ENCODE measurements at places on chromosomes 16 and 17.

DNA sequence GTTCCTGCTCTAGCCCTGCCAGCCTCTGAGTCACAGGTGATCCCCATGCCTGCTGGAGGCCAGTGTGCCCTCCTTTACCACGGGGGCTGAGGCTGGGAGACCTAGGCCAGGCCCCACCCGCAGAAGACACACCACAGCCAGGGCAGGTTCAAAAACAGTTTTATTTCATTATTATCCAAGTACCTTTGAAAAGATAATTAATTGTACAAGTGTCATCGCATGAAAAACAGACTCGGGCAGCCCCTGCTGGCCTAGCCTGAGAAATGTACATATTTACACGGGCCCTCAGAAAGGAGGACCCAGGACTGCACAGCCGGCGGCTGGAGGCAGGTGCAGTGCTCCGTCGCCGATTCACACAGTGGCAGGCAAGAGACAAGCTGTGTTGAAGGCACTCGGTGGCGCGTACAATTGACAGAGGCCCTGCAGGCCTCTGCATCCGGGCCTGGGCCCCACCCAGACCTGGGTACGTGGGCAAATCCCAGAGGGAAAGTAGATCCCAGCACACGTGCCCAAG, 4.4 kb downstream of the PDIA2 start:
- DNase-seq, result no peak

DNA sequence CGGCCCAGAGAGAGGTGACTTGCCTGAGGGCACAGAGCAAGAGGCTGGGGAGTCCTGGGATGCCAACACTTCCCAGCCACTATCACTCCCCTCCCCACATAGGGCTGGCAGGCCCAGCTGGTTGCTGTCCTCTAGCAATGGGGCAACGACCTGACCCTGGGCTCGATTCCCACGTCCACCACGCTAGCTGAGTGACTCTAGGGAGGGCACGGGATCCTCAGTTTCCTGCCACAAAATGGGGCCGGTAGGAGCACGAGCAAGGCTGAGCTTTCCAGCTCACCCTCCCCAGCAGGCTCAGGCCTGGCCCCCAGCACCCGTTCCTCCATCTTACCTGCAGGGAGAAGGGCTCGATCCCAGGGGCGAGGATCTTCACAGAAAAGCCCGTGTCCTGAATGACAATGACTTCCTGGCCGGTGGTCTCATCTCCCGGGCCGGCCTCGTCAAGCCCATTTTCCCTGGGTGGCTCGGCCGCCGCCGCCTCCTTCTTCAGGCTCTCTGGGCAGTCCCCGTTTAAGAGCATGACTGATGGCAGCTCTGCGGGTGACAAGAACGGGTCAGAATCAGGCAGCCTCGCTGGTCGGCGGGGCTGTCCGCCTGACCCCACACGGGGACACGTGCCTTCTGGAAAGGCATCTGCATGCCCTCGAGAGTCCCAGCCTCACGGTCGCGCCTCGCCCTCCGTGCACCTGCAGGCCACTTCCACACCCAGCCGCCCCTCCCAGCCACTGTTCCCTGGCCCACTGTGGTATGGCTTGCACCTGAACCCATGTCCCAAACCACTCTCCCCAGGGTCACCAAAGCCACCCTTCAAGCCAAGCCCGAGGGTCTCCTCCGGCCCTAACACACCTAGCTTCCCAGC, 7.3 kb downstream of the CLUH start:
- no peak for DNase-seq

- DNase-seq, result no peak
Observed at GRCh38 chr16:8943001-8943763, 20.5 kb downstream of the USP7 start.

GRCh38 chr17:21523497-21524210, 147.5 kb downstream of the KCNJ12 start:
- DNase-seq, result no peak

DNA sequence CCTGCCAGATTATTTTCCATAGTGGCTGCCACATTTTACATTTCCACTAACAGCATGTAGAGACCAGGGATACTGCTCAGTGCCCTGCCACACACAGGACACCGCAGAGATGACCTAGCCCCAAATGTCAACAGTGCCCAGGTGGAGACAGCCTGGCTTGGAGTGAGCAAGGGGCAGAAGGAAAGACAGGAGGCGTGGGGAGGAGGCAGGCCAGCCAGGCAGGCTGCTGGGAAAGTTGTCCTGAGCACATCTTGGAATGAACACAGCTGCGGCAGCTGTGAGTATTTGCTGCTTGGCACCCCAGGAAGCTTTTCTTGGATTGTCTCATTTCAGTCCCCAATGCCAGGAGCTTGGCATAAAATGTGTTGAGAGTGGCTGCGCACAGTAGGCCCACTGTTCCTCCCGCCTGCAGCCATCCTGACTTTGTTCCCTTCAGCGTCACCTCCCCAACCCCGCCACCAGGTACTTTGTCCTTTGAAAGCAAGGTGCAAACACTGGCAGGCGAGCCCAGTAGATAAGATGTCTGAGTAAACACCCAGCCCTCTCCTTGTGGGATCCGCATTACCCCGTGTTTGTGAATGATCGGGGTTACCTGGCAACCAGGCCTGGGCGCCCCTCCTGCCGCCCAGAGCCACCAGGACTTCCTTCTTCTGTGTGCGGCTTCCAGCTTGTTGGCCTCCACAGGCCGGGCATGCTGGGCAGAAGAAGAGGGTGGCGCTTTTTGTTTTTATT, 114.0 kb downstream of the CMIP start:
- DNase-seq, result peak; percentile 29

DNA sequence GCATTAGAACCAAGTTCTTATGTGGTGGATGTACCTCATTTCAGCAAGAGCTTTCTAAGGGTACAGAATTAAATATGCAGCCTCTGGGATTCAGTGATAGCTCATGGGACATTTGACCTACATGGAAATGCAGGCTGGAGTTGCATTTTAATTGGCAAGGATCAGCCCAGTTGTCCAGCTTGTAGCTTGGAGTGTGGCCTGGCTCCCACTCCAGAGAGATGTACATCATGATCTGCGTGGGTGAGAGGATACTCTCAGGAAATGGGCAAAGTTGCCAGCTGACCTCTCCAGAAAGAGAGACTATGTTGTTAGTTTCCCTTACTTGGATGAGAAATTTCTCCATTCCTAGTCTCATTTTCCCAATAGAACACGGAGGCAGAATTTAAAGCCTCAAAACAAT, 555.3 kb downstream of the MAF start:
- no peak for DNase-seq

Data from posterior cingulate gyrus (tissue), 11 donors.